ENCODE measurements at places on chromosomes 4 and X.

DNA sequence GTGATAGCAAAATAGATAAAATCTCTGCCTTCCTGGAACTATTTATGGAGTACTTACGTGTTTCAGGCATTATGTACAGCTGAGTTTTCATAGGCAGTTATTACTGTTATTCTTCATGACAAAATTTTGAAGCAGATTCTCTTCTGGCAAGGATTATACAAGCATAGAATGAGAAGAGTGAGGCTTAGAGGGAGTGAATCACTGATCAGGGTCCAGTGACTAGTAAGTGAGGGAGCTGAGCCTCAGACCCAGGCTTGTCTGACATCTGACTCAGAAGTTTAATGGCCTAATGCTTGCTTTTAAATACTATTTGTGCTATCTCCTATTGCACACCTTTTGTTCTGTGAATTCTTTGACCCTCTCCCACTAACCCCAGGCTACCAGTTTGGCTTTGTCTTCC is 110.6 kb downstream of the DTHD1 start:
- no peak for DNase-seq

DNA sequence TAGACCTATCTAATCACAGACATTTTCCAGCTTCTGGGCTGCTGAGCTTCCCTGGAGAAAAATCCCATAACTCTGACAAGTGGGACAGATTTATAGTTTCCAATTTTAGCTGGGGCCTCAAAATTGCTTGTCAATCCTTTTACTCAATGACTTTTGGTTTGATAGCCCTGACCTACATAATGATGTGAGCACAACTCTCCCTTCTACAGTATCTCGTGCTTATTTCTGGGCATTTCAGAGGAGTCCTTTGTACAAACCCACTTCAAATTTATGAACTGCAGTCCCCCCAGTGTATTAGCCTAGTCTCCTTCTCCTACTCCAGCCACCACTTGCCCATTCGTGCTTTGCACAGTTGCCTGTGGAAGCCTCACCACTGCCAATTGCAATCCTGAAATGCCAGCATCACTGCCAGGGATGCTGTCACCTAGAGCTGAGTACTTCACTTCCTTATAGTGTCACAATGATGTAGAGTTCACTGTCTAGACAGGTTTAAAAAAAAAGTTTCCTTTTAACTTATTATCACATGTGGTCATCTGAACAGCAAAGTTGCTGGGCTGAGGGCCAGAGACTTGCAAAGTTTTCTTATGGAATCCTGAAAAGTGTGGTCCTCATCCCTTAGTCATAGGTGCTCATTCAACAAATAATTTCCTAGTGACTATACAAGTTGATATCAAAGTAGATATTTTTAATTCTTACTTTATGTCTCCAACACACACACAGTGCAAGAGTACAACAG is 21.2 kb downstream of the TRAM1L1 start:
- no peak for DNase-seq

GRCh38 chrX:110671068-110671803 is 124.4 kb downstream of the CHRDL1 start:
- no peak for DNase-seq

DNA sequence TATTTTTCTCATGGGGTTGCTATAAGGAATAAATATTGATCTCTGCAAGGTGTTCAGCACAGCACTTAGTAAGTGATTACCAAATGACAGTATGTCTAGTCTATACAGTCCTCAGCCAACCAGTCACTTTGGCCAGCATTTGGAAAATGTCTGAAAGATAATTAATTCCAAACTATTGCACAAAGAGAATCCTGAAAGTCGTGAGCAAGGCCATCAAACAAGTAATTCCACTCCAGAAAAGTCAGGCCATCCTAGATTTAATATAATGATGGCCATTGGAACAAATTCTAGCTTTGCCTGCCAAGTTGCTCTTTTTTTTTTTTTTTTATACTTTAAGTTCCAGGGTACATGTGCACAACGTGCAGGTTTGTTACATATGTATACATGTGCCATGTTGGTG is 96.6 kb downstream of the SHROOM3 start:
- no peak for DNase-seq

GRCh38 chr4:142703694-142704309 is 142.3 kb downstream of the INPP4B start:
- DNase-seq, result no peak

- DNase-seq, result no peak
These were observed 80.9 kb downstream of the FAM114A1 start for GRCh38 chr4:38948551-38948950.

- no peak for DNase-seq
These were observed 11.0 kb downstream of the BMX start for GRCh38 chrX:15511563-15511962.

GRCh38 chr4:185774131-185774653 is 37.8 kb downstream of the SORBS2 start:
- no peak for DNase-seq

- no peak for DNase-seq
These were observed 34.7 kb downstream of the CCNI start for GRCh38 chr4:77040854-77041725.

DNA sequence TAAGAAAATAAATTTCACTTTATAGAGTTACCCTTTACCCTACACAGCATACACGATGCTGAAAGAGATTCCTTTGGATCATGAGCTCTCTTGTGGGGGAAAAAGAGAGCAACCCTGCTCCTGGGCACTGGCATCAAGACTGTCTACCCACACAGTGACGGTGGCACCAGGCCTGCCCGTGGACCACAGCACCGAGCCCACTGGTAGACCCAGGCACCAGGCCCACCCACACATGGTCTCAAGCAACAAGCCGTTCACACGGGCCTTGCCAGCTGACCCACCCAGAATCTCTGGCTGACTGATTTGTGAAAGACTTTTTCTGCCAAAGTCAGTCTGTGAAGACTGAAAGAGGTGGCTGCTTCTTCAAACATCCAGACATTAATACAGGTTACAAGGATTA is 6.7 kb downstream of the CFI start:
- DNase-seq, result no peak

DNA sequence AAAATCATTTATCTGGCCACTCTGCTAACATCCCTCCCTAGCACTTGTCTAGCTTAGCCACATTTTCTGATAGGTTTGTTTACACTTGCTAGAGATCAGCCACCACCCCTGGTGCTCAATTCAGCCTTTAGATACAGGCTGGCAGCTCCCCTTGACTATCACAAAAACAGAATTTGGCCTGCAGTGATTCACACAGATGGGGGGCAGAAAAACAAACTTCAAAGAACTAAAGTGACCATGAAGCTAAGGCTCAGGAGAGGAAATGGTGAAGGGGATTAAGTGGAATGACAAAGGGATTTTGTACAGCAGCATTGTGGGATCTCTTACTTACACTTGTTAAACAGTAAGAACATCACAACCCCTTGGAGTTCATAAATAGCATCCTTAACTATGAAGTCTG is 1718.0 kb upstream of the PCDH7 start:
- no peak for DNase-seq

GRCh38 chr4:30881985-30882384 is 161.8 kb downstream of the PCDH7 start:
- no peak for DNase-seq

GRCh38 chr4:183097231-183098018 is 1.6 kb upstream of the WWC2 start:
- no peak for DNase-seq

GRCh38 chr4:74764119-74764518 is 30.2 kb downstream of the BTC start:
- DNase-seq, result no peak

GRCh38 chr4:59612235-59612634 is 1587.9 kb upstream of the ADGRL3 start:
- no peak for DNase-seq

GRCh38 chr4:26463386-26463785 is 26.9 kb downstream of the CCKAR start:
- DNase-seq, result no peak

GRCh38 chr4:185020293-185020808 is 2.1 kb downstream of the HELT start:
- no peak for DNase-seq

DNA sequence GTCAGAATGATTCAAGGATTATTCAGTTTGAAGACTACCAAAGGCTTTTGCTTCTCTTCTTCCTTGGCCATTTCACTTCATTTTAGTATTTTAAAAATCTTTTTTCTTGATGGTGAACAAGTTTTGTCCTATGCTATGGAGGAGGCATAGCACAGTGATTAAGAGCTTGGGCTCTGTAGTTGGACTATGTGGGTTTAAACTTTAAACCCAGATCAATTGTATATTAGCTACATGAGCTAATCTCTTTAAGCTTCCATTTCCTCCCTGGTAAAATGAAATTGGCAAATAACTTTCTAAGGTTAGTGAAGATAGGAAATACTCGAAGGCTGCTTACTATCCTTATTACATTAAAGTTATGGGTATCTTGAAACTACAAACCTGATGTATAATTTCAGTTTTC is 23.8 kb upstream of the C4orf51 start:
- no peak for DNase-seq

GRCh38 chrX:108134724-108135123 is 43.1 kb downstream of the ATG4A start:
- DNase-seq, result no peak

- no peak for DNase-seq
These were observed 97.7 kb downstream of the NFKB1 start for GRCh38 chr4:102598762-102599374.

DNA sequence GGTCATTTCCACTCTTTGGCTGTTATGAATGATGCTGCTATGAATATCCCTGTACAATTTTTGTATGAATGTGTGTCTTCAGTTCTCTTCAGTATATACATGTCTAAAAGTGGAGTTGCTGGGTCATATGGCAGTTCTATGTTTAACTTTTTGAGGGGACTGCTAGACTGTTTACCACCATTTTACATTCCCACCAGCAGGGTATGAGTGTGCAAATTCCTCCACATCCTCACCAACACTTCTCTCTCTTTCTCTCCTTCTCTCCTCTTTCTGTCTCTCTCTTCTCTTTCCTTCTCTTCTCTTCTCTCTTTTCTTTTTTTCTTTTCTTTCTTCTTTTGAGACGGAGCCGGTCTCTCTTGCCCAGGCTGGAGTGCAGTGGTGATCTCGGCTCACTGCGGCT is 7.8 kb downstream of the WWC2 start:
- no peak for DNase-seq

DNA sequence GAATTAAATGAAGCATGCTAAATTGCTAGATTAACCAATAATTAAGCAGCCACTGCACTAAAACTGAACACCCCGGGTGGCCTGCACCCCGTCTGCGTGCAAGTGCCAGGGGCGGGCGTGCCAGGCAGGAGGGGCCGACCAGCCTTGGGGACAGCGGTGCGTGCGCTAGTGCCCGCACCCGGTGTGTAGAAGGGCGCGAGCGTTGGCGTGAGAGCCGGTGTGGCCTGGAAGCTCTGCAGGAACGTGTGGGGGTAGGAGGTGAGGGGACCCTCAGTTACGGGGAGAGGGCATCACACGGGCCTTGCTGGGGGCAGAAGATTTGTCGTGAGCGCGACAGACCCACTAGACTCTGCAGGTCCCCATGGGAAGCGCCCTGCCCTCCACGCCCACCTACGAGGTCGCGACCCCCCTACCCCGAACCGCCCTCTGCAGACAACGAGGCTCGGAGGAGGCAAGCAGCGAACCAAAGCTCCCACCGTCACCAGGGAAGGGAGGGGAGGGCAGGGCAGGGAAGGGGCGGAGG is 105.8 kb downstream of the FAM53A start:
- no peak for DNase-seq

- DNase-seq, result no peak
These were observed 158.1 kb downstream of the FHIP1A start for GRCh38 chr4:151567056-151567455.

DNA sequence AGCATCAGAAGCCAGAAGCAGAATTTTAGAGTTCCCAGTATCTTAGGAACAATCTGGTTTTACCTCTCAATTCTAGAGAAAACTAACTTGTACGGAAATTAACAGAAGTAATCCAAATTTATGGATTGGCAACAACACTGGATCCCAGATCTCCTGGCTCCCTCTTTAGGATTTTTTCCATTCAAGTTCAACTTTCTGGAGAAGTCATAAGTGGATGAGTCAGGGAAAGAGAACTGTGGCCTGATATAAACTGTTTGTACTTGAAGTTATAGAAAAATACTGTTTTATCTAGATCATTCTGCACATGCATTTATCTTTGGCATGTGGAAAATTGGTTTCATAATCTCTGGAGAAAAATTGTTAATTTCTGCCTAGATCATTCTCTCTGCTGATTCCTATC is 380.4 kb downstream of the PCDH7 start:
- no peak for DNase-seq

GRCh38 chr4:16206301-16206700 is 20.0 kb downstream of the TAPT1 start:
- no peak for DNase-seq

DNA sequence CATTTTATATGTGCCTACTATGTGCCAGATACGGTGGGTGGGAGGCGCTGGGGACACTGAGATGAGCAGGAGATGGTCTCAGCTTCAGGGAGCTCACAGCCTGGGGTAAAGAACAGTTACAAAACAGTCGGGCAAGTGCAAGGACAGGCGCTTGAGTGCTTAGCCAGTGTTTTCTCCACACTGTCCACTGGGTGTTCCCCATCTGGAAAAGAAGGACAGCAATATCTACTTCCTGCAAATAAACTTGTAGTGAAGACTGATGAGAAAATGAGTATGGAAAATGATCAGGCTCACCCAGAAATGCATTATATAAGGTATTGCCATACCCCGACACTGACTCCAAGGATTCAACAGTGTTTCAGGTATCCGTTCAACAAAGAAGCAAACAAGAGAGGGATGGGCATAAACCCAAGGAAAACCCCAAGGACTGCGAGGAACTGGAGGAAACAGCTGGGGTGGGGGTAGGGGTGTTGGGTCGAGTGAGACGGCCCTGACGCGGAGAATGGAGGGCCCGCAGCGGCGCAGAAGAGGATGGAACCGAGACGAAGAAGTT is 835 bp downstream of the TMEM185A start:
- DNase-seq, result no peak

- no peak for DNase-seq
These were observed 9.5 kb upstream of the ANKRD50 start for GRCh38 chr4:124722071-124722470.

DNA sequence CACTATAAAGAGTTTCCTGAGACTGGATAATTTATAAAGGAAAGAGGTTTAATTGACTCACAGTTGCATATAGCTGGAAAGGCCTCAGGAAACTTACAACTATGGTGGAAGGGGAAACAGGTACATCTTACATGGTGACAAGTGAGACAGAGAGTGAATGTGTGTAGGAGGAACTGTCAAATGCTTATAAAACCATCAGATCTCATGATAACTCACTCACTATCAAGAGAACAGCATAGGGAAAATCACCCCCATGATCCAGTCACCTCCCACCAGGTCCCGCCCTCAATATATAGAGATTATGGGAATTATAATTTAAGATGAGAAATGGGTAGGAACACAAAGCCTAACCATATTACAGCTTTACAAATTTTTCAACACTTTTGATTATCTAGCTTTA is 266.0 kb downstream of the DTHD1 start:
- no peak for DNase-seq

GRCh38 chrX:9676306-9676705 is 89.3 kb downstream of the GPR143 start:
- no peak for DNase-seq

DNA sequence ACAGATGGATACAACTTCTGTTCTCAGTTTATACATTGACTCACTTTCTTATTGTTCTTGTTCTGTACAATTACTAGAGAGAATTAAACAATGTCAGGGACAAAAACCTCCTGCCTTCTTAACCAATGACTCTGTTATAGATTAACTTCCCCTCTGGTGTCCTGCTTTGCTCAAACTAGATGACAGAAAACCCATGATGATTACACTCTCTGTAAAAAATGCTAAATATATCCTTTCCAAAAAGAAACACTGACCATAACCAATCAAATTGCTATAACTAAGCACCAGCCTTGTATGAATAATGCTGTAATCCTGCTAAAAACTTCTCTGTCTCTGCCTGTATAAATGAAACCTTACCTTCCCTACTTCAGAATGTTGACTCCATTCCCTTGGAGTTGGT is 29.8 kb upstream of the IL13RA2 start:
- no peak for DNase-seq

Measured in stimulated activated CD4-positive, alpha-beta T cell treated with anti-CD3 and anti-CD28 coated beads, Interleukin-1b, Interleukin-23, amount 100 ng/mL, for 1 hour (primary cell).